ENCODE measurements at places on chromosomes 6 and 20. TPM values are rescaled to one million over a fixed set of nuclear protein-coding genes. Genes with fewer than 3 reads are reported as not detected.

Gene VSX1
- total RNA-seq: not detected

Gene RAB44
- 0.07 TPM for total RNA-seq

Gene IMPG1
- total RNA-seq: not detected

Gene MOG
- not detected for total RNA-seq

Gene HLA-DQA1
- total RNA-seq: 21.5 TPM

Gene DAAM2
- not detected for total RNA-seq

Gene SLC52A3
- total RNA-seq: not detected

Gene OR12D3
- total RNA-seq: not detected

Gene SLC22A1
- 0.57 TPM for total RNA-seq

Gene REM1
- not detected for total RNA-seq

Data from T-helper 2 cell treated with Interferon-gamma antibody and Interleukin-4, amounts not matched to agents 100 ng/mL and 5 ng/mL, for 36 hours (primary cell).